ENCODE measurements at places on chromosomes 7 and 10.
A peak's percentile ranks its signal among the peaks of the same experiment; 100 is the strongest.

GRCh38 chr7:82244947-82245517 is 198.5 kb downstream of the CACNA2D1 start:
- DNase-seq, result no peak

DNA sequence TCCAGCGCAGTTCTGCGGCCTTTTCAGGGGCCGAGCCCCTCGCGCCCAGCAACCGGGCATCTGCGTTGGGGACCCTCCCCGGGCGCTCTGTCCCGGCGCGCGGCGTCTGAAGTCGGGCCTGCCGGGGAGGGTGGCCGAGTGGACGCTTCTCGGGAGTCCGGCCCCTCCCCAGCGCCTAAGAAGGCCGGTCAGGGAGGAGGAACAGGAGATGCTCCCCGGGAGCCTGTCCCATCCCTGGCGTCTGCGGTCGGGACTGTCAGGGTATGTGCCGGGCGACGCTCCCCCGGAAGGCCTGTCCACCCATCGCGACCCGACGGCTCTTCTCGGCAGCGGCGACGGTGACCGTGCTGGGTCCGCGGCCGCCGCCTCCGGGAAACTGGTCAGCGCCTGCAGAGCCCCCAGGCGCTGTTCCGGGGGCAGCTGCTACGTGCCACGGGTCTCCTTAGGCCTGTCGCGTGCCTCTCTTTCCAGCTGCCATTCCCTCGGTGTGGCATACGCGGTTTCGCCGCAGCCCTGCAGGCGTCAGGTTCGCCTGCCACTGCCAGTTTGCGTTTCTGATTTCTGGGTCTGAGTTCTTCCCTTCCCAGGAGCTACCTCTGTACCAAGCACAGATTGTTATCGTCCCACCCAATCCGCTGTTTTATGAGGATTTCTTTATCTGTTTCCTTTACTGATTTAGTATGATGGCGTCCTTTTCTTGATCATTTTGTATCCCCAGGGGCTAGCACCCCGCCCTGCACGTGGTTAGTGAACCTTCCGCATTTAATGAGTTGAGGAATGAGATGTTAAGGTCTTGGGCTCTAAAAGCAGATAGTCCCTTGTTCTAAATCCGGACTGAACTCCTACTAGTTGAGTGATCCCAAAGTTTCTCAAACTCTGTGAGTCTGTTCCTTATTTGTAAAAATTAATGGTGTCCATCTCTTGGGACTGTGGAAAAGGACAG is 782 bp downstream of the IFIT5 start:
- peak; percentile 29 for DNase-seq

- no peak for DNase-seq
Observed at GRCh38 chr7:112770051-112770450, 20.1 kb downstream of the TMEM168 start.

DNA sequence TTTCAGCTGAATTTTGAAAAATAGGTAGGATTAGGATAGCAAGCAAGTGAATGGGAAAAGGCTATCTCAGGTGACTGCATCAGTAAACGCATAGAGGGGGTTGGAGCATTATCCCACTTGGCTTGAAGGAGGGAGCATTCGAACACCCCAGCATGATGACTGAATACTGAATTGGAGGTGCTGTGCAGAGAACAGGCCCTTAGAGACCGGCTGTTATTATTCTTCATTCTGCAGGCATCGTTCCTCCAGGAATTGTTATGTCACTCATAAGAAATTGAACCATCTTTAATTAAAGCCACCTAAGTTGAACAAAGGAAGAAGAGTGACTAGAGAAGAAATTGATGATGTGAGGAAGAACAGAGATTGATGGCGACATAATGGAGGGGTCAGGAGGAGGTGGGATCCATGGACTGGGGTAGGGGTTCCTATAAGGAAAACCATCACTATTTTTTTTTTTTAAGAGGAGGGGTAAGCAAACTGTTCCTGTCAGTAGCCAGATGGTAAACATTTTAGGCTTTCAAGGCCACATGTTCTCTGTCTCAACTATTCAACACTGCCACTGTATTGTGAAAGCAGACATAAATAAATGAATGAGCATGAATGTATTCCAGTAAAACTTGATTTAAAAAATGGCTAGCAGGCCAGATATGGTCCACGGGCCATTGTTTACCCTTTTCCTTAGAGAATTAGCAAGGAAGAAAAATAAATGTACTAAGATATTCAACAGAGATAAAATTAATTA is 264.7 kb upstream of the TAC1 start:
- DNase-seq, result no peak

DNA sequence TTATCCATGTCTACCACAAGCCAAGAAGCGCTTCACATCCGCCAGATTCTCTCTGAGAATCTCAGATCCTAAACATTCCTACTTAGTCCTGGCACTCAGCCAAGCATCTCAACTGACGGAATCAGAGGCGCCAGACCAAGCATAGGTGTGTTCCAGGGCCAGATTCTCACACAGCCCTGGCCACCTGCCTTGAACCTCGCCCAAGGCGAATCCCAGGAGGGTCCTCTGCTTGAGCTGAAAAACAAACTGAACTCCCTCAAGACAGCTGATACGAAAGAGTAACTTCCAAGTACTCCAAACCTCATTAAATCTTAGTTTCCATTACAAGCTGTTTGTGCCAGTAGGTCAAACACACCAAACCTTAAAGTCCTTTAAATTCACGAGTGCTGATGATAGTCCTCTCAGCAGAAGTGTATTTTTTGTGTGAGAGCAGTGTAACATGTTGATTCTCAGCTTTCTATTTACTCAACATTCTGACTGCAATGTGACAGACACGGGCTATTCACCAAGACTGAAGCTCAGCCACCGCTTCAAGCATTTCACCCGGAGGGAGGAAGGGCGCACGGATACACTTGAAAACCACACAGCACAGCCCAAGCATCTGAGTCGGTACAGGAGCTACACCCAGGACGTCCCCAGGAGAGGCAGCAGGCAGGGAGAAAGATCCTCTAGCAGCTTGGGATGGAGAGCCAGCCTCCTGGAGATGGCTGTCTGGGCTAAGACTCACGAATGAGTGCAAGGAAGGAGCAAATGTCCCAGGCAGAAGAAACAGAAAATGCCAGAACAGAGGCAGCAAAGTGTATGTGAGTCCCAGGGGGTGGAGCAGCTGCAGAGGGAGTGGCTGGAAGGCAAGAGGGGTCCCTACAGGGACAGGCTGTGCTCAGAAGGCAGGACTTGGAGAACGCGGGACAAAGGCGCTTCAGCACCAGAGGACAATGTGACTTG is 6.0 kb downstream of the PARD3 start:
- DNase-seq, result no peak

- DNase-seq, result no peak
Observed at GRCh38 chr7:50812841-50813475, 30.3 kb upstream of the GRB10 start.

DNA sequence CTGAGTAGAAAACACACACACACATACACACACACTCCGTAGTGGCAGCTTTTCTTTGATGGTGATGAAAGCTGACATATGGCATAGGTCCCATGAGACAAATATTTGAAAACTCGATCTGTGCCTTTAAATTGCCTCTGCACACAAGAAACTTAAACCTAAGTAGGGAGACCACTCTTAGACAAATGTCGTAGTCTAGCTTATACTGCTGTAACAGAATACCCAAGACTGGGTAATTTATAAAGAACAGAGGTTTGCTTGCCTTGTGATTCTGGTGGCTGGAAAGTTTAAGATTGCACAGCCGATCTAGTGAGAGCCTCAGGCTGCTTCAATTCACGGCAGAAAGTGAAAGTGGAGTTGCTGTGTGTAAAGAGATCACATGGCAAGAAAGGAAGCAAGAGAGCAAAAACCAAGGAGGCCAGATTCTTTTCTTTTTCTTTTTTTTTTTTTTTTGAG is 489.4 kb upstream of the SORCS1 start:
- DNase-seq, result no peak

DNA sequence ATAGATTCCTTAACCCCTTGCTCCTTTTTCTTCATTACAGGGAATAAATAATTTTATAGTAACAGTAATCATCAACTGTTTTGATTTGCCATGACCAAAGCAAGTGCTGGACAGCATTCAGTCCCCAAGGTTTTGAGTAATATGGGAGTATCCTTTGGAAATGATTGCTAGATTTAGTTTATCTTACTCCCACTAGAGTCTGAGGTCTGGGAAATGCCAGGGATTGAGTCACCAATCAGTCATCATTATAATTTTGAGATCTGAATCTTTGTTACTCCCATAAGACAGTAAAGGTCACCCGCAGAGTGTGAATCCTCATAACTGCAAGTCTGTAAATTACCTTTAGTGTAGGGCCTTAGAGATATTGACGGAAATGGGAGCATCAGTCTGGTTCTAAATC is 133.7 kb upstream of the SEMA3E start:
- no peak for DNase-seq

GRCh38 chr7:66255534-66256100 is 50.5 kb downstream of the TPST1 start:
- DNase-seq, result no peak

- no peak for DNase-seq
Observed at GRCh38 chr10:124515244-124515970, 53.8 kb downstream of the LHPP start.

GRCh38 chr10:131870831-131871672 is 29.8 kb upstream of the PPP2R2D start:
- no peak for DNase-seq

GRCh38 chr10:30445711-30446110 is 11.7 kb downstream of the MAP3K8 start:
- no peak for DNase-seq

- no peak for DNase-seq
Observed at GRCh38 chr10:54576541-54576940, 224.5 kb downstream of the PCDH15 start.

- DNase-seq, result no peak
Observed at GRCh38 chr7:117279203-117279602, 43.7 kb downstream of the WNT2 start.

DNA sequence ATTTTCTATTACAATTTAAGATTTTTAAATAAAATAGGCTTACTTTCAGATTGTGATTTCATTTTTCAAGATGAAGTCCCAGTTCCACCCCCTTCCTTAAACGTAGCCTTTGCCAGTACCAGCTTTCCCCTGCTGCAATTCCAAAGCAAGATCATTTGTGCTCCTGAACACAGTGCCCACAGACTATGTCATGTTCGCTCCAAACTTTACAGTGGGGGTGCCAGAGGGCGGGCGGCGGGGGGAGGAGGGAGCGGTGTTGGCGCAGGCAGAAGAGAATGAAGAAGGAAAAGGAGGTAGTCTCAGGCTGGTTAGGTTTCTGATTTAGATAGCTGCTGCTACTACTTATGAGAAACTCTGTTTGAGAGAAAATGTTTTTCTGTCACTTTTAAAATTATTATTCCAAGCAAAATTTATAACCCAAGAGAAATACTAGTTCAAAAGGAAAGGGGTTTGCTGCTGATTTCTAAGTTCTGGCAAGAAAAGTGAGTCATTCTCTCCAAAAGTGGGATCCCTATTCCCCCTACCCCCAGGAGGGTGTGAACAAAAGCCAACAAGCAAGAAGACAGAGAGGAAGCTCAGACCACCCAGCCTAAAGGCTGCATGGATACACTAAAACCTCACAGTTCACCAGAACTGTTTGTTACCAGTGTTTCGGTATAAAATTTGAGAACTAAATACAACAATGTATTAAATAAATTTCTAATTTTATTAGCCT is 109.6 kb downstream of the SRPK2 start:
- DNase-seq, result no peak

GRCh38 chr10:122233857-122234348 is 37.2 kb upstream of the BTBD16 start:
- no peak for DNase-seq

GRCh38 chr7:12161146-12161545 is 49.9 kb upstream of the TMEM106B start:
- no peak for DNase-seq

DNA sequence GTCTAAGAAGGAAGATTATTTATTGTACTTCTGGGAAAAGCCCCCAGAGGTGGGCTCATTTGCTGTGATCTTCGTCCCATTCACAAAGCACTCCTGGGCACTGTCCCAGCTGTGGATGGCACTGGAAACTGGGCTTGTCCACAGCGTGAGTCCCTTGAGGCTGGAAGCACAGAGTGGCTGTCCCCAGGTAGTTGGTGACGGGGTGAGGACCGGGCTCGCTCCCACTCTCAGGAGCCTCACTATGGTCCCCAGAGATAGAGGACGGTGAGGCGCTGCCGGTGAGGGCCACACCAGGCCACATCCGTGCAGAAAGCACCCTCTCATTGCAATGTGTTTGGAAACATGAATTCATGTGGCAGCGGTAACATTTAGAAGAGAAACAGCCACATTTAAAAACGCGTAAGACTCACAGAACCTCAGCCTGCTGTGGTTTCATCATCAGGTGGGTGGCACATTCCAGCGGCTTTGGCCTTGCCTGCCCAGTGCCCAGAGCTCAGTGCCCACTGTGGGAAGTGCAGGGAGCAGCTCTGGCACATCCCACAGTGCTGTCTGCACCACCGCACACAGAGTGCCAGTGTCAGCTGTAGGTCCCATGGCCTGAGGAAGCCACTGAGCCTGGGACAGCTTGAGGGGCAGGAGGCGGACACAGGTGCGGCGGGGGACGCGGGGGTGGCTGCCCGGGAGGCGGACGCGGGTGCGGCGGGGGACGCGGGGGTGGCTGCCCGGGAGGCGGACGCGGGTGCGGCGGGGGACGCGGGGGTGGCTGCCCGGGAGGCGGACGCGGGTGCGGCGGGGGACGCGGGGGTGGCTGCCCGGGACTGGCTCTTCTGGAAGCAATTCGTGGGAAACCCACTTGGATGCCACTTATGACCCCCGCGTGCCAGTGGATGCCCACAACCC is 449.8 kb downstream of the DNAJB6 start:
- DNase-seq, result no peak

DNA sequence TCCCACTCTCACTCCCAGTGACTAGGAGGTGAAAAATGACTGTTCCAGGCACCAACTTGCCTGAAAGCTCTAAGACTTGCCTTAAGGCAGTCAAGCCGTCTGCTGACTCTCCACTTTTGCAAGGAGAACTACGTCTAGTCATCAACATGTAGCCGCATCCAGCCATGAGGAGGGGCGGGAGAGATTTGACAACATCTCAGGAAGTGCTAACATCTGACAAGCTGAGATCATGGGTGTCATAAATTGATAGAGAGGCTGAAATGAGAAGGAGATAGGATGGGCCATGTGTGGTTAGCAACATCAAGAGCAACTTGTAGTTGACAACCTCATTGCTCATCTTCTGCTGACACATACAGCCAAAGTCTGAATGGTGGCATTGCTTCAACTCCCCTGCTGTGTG is 9.0 kb upstream of the TBXAS1 start:
- no peak for DNase-seq

All from effector memory CD4-positive, alpha-beta T cell (primary cell).